ENCODE measurements at places on chromosomes 4 and X. TPM values are rescaled to one million over a fixed set of nuclear protein-coding genes. Genes with fewer than 3 reads are reported as not detected.

- no peak for DNase-seq
Measured at GRCh38 chr4:1199556-1200331, 27.4 kb upstream of the SPON2 start.

- DNase-seq = no peak
Measured at GRCh38 chr4:8210010-8210409, 10.9 kb downstream of the SH3TC1 start.

GRCh38 chr4:3368841-3369760 is 72.7 kb upstream of the HGFAC start:
- no peak for DNase-seq

- DNase-seq = peak; percentile 90
Measured at GRCh38 chrX:107716816-107717700, 58.5 kb downstream of the TSC22D3 start.

SLC4A4 gene
- total RNA-seq = 164 TPM

POLA1 gene
- total RNA-seq = 6.4 TPM

Data from left colon (tissue), 2 donors.